ENCODE measurements at places on chromosomes 3 and 15. TPM values are rescaled to one million over a fixed set of nuclear protein-coding genes. Genes with fewer than 3 reads are reported as not detected.

- DNase-seq, result no peak
These were observed 3.0 kb upstream of the MRPS22 start for GRCh38 chr3:139340784-139341183.

- DNase-seq, result no peak
These were observed 2.2 kb downstream of the SATB1 start for GRCh38 chr3:18422972-18423371.

- no peak for DNase-seq
These were observed 152.9 kb downstream of the ATP10A start for GRCh38 chr15:25710184-25710583.

DNA sequence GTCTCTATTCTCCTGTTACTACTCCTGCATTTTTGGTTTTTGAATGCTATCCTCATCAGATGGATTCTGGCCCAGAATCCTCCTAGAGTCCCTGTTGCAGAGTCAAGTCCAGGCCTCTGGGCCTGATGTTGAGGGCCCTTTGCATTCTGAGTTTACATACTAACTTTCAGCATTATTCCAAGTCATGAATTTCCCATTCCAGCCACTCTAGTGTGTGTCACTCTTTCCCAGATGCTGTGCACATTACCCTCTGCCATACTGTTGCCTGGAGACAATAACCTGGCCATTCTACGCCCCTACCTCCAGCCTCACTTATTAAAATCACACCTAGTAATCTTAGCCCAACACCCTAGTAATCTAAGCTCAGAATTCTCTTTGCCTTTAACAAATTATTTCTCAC, 53.4 kb downstream of the GXYLT2 start:
- no peak for DNase-seq

- DNase-seq, result no peak
These were observed 118.9 kb upstream of the MEIS2 start for GRCh38 chr15:37219211-37219701.

- no peak for DNase-seq
These were observed 13.3 kb downstream of the HRH1 start for GRCh38 chr3:11167590-11167989.

GRCh38 chr3:49872801-49873281, 3.1 kb upstream of the CAMKV start:
- no peak for DNase-seq

DNA sequence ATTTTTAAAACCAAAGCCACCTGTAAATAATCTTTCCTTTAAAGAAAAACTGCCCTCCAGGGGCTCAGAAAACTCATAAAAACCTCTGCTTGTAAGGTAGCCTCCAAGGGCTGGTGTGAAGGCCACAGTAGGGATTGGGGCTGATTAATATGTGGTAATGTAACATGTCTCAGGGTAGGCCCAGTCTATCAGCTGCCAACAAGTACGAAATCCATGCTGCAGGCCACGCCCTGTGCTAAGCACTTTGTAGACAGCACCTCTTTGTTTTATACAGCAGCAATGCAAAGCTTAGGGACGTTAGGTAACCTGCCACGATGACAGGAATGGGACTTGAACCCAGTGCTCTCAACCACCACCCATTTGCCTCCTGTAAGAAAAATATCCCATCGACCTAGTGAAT, 65.6 kb upstream of the PRICKLE2 start:
- DNase-seq, result no peak

DNA sequence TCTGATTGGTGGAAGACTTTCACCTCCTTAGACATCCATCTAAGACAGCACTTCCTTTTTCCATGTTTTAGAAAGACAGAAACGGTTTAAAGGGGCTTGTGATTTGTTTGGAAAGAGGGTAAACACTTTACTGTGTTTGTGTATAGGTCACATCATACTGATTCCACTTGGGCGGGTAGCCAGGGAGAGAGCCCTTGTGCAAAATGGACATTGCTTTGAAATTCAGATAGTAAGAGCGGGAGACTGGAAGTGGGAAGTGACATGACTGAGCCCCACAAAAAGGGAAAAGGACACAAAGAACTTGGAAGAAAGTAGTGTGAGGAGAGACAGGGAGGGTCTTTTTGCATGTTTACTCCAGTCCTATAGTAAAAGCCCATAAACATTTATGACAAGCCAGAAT, 195.6 kb upstream of the CNTN4 start:
- no peak for DNase-seq

DNA sequence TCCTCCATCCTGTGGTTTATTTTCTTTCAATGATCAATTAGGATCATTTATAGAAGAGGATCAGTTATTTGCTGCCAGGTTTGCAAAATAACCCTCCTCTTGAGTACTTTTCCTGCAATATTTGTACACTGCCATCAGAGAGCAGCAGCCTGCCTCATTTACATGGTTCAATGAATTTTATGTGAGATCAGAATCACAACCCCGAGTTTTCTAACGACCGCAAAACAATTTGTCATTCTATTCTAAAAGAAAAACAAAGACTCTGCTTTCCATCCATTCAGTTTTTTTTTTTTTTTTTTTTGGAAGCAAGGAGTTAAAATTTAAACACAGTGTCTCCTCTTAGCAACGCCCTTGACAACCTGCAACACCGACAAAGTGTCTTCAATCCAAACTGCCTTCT, 146.9 kb downstream of the RAB11A start:
- no peak for DNase-seq

- no peak for DNase-seq
These were observed 144.1 kb downstream of the ITPR1 start for GRCh38 chr3:4637265-4637664.

DNA sequence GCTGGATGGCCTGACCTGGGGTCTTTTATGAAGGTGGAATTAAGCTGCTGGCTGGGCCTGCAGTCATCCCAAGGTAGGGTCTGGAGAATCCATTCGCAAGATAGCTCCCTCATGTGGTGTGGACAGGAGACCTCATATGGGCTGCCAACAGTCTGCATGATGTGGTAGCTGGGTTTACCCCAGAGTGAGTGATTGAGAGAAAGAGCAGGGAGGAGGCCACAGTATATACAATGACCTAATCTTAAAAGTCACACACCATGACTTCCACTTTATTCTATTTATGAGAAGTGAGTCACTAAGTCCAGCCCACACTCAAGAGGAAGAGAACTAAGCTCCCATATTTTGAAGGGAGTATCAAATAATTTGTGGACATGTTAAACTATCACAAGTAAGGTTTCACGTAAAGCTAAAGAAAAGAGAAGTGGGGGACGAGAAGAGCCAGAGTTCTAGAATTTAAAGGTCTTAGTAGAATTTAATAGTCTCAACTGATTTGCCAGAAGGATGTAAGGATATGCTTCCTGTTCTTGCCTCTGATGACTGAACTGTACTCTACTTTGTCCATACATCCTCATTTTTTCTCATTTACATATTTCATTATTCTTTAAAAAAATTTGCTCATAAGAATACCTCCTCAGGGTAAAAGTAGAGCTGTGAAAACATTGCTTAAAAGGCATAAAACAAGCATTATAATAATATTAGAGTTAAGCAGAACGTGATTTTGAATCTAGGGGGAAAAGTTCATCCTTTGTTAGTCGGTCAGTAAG, 184.4 kb downstream of the PEX5L start:
- no peak for DNase-seq

- no peak for DNase-seq
These were observed 35.2 kb upstream of the SMAD3 start for GRCh38 chr15:67030036-67030762.

Gene GPR62
- total RNA-seq, result 0.07 TPM

Gene MASP1
- 0.46 TPM for total RNA-seq

Gene ZNF860
- total RNA-seq, result 1.6 TPM

Gene PPIP5K1
- total RNA-seq, result 35.5 TPM

Gene GOLGA6B
- total RNA-seq, result not detected

Gene GCNT3
- 0.14 TPM for total RNA-seq

Gene PPP1R14D
- not detected for total RNA-seq

Measured in pulmonary artery endothelial cell (primary cell).